ENCODE measurements at places on chromosomes 2 and 18. TPM values are rescaled to one million over a fixed set of nuclear protein-coding genes. Genes with fewer than 3 reads are reported as not detected.

The TRIM54 gene
- not detected for total RNA-seq

The ABCG8 gene
- total RNA-seq: not detected

The COX5B gene
- total RNA-seq: 198 TPM

The IL18R1 gene
- 6.8 TPM for total RNA-seq

The PKDCC gene
- 57.8 TPM for total RNA-seq

The CSRNP3 gene
- 3.4 TPM for total RNA-seq

The HMSD gene
- 0.09 TPM for total RNA-seq

The IFT172 gene
- 25.7 TPM for total RNA-seq

The DIPK1C gene
- not detected for total RNA-seq

The CRYGC gene
- not detected for total RNA-seq

The PIEZO2 gene
- 1.6 TPM for total RNA-seq

The SP5 gene
- total RNA-seq: not detected

The TEX51 gene
- total RNA-seq: not detected

The ASNSD1 gene
- 95.7 TPM for total RNA-seq

The MIB1 gene
- 47.0 TPM for total RNA-seq

The AMER3 gene
- not detected for total RNA-seq

The DOK1 gene
- total RNA-seq: 11.4 TPM

The CERS6 gene
- total RNA-seq: 13.2 TPM
